Activated T-cell treated with anti-CD3 and anti-CD28 coated beads for 24 hours (primary cell): ENCODE measurements at places on chromosomes 12 and 14.
A peak's percentile ranks its signal among the peaks of the same experiment; 100 is the strongest.

GRCh38 chr12:62963486-62964041, 28.6 kb upstream of the PPM1H start:
- no peak for DNase-seq

DNA sequence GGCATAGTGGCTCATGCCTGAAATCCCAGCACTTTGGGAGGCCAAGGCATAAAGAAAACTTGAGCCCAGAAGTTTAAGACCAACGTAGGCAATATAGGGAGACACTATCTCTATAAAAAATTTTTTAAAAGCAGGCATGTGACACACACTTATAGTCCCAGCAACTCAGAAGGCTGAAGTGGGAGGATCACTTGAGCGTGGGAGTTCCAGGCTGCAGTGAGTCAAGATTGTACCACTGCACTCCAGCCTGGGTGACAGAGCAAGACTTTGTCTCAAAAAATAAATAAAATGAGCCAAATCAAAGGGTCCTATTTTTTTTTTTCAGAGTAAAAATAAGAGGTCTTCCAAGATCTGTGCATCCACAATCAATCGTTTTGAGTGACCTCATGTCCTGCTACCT, 237.6 kb downstream of the SLC16A7 start:
- no peak for DNase-seq

- DNase-seq, result no peak
Observed at GRCh38 chr14:58780605-58781004, 142.8 kb downstream of the DACT1 start.

- no peak for DNase-seq
Observed at GRCh38 chr14:79076428-79076827, 906.3 kb downstream of the NRXN3 start.

DNA sequence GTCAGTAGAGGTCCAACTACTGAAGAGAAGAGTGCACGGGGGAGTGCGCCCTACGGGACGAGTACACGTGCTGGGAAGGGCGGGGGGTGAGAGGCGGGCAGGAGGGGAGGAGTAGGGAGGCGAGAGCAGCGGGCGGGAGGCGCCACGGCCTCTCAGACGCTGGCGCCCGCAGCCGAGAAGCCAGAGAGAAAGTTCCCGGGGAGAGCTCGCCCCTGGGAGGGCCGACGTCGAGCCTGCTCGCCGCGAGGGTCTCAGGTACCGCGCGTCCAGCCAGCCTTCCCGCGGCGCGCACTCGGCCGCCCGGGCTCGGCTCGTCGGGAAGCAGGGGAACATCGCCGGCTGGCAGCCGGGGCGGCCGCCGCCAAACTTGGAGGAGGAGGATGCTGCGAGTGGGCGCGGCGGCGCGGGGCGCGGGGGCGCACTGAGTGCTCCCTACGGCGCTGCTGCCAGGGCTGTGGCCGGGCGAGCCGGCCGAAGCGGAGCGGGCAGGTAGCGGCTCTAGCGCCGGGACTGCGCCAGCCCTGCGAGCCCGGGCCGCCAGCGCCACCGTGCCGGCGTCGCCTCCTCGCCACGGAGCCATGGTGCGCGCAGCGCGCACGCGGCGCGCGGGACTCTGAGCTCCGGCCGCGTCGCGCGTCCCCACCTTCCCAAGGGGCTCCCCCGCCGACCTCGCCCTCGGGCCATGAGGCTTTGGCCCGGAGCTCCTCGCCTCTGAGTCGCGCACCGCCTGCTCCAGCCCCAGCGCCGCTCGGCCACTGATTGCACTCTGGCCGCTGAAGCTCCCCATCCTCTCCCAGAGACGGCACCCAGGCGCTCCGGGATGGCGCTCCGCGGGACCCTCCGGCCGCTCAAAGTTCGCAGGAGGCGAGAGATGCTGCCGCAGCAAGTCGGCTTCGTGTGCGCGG, at the start of gene SLC24A4:
Gene SLC24A4 (plus strand): TSS at position 155 of the 905 bp plus-strand sequence. CDS start 666 bp downstream, at position 821.
- DNase-seq, result no peak

GRCh38 chr12:1289371-1290155, 298.5 kb downstream of the ERC1 start:
- no peak for DNase-seq

- DNase-seq, result no peak
Observed at GRCh38 chr12:65875640-65876071, 51.4 kb downstream of the HMGA2 start.

GRCh38 chr12:47729233-47729632, 3.9 kb upstream of the ENDOU start:
- DNase-seq, result no peak

- no peak for DNase-seq
Observed at GRCh38 chr12:17358835-17359234, 731.2 kb downstream of the RERGL start.

DNA sequence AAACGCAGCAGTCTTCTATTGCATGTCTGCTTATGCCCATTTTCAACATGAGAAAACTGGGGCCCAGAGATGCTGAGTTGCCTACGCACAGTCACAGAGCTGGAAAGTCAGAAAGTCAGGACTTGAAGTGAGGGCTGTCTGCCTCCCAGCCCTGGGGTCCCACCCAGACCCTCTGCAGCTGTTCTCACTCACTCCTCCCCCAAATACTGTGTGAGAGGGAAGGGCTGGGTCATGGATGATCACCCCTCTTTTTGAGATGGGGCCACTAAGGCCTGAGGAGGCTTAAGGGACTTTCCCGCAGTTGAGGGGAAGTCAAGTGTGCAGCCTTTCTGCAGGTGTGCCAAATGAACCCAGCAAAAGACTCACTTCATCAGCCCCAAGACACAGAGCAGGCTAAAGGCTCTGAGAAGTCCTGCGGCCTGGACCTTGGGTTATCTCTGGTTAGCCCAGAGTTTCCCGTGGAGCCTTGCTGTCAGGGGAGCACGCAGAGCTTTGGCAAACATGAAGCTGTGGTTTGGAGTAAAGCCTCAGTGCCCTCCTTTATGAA, 18.7 kb downstream of the DTX1 start:
- no peak for DNase-seq

DNA sequence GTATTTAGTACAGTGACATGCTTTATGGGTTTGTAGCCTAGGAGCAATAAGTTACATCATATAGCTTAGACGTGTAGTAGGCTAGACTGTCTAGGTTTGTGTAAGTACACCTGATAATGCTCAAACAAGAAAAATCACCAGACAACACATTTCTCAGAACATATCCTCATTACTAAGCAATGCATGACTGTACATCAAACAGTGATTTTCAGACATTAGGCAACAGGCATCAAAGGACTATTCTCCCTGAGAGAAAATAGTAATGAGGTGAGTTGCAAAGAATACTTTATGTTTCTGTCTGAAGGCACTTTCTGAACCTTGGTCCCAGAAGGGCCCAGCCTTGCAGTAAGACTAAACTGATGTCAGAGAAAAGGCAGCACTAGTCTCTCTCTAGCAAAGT, 48.4 kb upstream of the SYT10 start:
- DNase-seq, result no peak

GRCh38 chr12:559208-559905, 99.6 kb downstream of the B4GALNT3 start:
- DNase-seq, result no peak

GRCh38 chr14:93431036-93431670, 414 bp downstream of the UNC79 start:
- DNase-seq, result no peak

- no peak for DNase-seq
Observed at GRCh38 chr14:104818714-104819161, 17.8 kb downstream of the ZBTB42 start.

GRCh38 chr12:110117956-110118685, 6.0 kb upstream of the IFT81 start:
- DNase-seq, result no peak

DNA sequence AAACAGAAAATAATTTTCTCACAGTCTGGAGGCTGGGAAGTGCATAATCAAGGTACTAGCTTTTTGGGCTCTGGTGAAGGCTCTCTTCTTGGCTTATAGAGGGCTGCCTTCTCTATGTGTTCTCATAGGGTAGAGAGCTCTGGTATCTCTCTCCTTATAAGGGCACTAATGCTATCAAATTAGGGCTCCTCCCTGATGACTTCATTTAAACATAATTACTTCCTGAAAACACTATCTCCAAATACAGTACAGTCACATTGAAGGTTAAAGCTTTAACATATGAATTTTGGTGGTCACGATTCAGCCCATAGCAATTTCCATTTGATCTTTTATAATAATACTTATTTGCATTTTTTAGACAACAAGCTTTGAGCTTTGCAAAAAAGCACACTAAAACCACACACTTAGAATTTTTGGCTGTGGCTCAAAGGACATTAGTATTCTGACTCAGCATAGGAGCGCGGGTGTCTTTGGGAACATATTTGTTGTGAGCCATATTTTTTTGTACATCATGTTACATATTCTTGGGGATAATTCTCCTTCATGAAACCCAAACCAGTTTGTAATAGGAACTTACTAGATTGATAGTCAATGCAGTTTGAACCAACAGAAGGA, 808.1 kb upstream of the FBXO33 start:
- DNase-seq, result no peak

GRCh38 chr12:124295431-124296058, 652 bp downstream of the RFLNA start:
- no peak for DNase-seq

- DNase-seq, result no peak
Observed at GRCh38 chr12:113137861-113138783, 2.6 kb upstream of the RASAL1 start.

DNA sequence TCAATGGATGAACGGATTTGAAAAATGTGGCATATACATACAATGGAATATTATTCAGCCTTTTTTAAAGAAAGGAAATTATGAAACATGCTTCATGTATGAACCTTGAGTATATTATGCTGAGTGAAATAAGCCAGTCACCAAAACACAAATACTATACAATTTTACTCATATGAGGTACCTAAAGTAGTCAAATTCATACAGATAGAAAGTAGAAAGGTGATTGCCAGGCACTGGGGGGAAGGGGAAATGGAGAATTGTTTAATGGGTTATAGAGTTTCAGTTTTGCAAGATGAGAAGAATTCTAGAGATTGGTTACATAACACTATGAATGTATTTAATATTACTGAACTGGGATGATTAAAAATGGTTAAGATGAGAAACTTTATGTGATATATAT, 171.4 kb downstream of the TMTC3 start:
- no peak for DNase-seq

DNA sequence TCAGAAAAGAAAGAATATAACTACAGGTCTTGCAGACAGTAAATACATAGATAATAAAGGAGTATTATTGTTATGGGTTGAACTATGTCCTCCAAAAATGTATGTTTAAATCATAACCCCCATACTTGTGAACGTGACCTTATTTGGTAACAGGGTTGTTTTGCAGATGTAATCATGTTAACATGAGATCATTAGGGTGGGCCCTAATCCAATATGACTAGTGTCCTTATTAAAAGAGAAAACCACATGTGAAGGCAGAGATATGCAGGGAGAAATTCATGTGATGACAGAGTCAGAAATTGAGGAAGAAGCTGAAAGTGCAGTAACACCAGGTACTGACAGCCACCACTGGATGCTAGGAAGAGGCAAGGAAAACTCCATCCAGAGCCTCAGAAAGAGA, 29.0 kb downstream of the MAGOHB start:
- DNase-seq, result no peak

- DNase-seq, result no peak
Observed at GRCh38 chr12:33587784-33588712, 148.4 kb upstream of the SYT10 start.

DNA sequence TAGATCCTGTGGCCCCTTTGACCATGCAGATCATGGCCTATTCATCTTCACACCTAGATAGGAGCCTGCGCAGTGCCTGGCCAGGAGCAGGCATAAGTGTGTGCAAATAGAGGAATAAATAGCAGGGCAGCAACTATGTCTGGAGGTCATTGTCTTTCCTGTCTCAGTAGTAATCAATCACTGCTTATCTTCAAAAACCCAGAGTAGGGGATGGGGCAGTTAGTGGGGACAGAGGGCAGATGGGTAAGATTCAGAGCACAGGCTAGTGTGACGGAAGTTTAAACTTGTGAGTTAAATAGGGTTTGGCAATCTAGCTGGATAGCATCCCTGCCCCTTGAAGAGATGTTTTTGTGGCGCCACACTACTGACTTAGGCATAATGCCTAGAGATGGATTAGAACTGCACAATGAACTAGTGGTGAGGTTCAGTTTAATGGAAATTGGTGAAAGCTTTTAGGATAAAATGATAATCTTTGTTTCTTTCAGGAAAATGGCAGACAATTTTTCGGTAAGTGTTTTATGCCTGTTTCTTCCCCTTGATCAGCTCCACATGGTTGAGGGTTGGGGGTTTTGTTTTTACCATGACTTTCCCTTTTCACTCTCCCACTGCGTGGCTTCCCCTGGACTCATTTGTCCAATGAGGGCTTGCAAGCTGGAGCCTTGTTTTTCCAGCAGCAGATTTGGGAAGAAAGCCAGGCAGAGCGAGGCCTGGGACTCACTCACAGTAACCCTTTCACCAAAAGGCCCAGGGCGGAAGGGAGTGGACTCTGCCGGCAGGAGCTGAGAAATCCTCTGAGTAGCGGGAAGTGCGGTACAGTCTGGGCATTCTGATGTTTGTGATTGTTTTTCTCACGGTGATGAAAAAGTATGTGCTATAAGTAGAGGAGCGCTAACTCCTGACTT, 8.1 kb downstream of the LGALS3 start:
- no peak for DNase-seq

- no peak for DNase-seq
Observed at GRCh38 chr14:103897075-103897947, 30.9 kb upstream of the TDRD9 start.

- no peak for DNase-seq
Observed at GRCh38 chr12:14611640-14612203, 44.0 kb upstream of the PLBD1 start.

- DNase-seq, result no peak
Observed at GRCh38 chr12:11508699-11509098, 113.3 kb upstream of the PRB2 start.

GRCh38 chr12:76878899-76879709, at the start of gene CSRP2:
CSRP2 (minus strand) TSS chr12:76879019; CDS start chr12:76866260, 12,759 bp downstream.
- DNase-seq, result peak; percentile 49
